ENCODE measurements at places on chromosomes 3 and 15.

DNA sequence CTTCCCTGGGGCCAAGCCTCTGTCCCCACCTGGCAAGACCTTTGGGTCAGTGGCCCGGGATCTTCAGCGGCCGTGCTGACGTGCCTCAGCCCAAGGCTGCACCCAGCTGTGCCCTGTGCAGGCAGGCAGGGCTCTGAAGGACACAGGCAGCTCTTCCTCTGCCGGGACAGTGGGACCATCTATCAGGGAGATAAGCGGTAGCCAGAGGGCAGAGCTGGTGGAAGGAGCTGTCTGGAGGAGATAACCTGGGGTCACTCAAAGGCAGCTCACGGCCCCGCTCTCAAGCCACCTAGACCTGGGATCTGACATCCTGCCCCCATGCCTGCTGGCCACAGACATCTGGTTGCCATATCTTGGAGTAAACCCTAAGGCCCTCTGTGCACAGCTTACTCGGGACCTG lies 27.3 kb downstream of the DUSP7 start:
- no peak for DNase-seq

DNA sequence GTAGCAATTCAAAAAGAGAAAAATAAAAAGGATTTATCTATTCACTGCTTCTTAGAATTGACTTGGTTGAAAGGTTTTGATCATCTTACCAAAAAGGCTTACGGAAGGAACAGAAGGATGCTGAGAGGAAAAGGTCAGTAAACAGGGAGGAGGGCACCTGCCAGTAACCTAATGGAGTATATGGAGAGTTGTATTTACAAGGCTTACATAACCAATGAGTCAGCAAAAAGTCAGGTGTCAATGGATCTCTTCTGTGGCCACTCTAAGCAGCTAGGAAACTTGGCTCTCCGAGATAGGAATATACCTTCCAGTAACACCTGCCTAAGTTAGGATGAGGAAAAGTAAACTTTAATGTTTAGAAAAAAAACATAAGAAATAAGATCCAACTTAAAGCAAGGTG lies 80.5 kb upstream of the PLXND1 start:
- peak; percentile 87 for DNase-seq

DNA sequence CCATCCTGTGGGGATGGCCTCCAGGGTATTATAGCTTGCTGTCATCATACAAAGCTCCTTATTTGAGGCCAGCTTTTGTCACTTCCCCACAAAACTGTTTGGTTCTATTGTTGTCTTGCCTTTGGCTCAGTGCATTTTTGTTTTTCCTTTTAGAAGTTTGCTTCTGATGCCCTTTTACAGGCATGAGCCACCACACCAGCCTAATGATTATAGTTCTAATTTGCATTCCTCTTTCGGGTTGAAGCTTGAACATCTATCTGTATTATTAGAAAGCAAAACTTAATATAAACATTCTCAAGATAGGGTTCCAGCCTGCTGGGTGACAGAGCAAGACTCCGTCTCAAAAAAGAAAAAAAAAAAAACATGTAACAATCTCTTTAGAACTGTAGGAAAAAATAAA lies 39.8 kb downstream of the SMARCC1 start:
- DNase-seq = no peak

- no peak for DNase-seq
Measured at GRCh38 chr3:190621927-190622326, 108.0 kb downstream of the IL1RAP start.

GRCh38 chr3:15635121-15635661 lies 33.6 kb downstream of the BTD start:
- DNase-seq = peak; percentile 79

DNA sequence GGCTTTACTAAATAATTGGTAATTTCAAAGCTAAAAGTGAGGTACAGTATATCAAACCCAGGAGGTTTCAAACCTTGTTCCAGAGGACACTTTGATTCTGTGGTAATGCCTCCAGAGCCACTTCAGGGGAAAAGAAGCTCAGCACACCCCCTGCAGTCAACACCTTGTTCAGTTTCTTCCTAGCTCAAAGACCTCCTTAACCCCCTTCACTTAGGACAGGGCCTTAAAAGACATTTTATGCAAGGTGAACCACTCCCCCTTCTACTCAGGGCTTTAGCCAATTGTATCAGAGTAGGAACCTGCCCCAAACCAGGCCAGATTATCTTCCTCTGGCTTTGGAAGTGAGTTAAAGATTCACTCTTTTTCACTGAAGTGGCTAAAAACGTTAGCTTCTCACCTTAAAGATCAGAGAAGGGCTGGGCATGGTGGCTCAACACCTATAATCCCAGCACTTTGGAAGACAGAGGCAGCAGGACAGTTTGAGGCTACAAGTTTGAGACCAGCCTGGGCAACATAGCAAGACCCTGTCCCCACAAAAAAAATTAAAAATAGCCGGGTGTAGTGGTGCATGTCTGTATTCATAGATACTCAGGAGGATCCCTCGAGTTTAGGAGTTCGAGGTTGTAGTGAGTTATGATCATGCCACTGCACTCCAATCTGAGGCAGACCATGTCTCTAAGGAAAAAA lies 3.4 kb downstream of the DENND6A start:
- no peak for DNase-seq

- no peak for DNase-seq
Measured at GRCh38 chr3:155763870-155764463, 19.1 kb upstream of the PLCH1 start.

DNA sequence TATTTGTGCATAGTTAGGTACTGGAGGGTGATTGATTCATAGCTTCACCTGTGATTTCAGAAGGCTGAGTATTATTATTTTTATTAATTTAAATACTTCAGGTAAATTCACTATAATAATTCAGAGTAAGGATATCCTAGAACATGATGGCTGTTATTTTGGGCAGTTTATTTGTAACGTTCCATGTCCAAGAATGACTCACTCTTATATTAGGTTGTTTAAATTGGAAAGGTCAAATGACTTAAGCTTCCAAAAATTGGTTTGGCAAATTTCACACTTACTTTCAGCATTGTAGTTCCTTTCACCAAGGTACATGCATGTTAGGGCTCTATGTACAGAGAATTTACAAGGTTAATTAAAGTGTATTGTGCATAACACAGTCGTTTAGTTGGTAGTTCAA lies 120.2 kb downstream of the EPHA3 start:
- no peak for DNase-seq

DNA sequence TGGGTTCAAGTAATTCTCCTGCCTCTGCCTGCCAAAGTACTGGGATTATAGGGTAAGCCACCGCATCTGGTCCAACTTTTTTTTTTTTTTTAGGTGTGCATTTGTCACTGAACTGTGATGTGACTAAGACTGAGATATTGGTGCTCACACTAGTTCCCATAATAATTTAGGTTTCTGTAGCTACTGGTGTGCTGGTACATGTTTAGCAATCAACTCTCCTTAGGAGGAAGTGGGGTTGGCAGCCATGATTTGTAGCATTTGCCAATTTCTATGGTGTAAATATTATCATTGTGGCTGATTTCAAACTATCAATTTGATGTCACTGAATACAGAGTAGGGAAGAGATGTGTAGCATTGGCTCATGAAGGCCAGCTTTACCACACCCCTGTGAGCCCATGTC lies 372.7 kb downstream of the EDEM1 start:
- no peak for DNase-seq

GRCh38 chr15:58294681-58295254 lies 137.0 kb upstream of the LIPC start:
- no peak for DNase-seq

- DNase-seq = no peak
Measured at GRCh38 chr3:179765396-179765795, 112.6 kb downstream of the USP13 start.

DNA sequence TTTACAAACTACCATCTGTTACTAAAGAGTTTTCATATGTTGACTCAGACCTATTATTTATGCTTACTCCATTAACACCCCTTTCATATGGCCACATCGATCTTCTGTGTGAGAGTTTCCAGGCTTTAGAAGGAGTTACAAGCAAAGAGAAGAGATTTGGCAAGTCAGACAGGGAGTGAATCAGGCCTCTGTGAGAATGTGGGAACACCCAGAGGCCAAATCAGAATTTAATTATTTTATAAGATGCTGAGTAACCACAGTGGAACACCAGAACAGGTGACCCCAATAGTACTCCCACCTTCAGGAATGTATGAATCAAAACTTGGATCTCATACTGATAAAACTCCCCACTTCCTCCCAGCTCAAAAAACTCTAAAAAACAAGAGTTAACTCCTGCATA lies 42.0 kb downstream of the IFT57 start:
- DNase-seq = peak; percentile 5

GRCh38 chr15:83203543-83203942 lies 4.1 kb downstream of the HDGFL3 start:
- DNase-seq = no peak

DNA sequence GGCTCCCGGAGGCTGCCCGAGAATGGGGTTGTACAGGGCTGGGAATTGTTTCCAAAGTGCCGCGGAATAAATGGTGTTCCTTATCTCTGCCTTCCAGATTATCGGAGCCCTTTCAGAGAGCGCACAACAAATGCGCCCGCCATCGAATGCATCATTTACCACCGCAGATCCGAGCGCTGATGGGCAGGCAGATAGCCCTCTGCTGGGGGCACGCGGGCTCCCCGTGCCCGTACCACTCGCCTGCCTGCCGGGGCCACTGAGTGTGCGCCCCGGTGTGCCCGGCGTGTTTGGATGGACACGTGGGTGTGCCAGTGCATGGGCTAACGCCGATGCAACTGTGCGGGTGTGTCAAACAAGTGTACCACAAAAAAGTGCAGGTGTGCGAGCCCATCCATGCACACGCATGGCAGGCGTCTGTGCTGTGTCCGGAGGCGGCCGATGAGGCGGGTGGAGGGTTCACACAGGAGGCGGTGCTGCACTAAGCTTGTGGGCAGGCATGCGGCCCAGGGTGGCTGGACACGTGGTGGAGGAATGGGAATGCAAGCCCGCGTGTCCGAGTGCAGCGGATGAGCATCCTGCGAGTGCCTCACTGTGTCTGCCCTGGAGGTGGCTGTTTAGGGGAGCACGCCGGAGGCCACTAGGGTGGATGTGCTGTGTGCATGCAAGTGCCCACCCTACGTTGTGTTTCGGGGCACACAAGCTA lies 3.8 kb upstream of the GATA2 start:
- no peak for DNase-seq

GRCh38 chr15:64023220-64023619 lies 23.1 kb downstream of the DAPK2 start:
- DNase-seq = no peak

- DNase-seq = no peak
Measured at GRCh38 chr3:194326192-194326967, 24.7 kb downstream of the CPN2 start.

- no peak for DNase-seq
Measured at GRCh38 chr15:73030122-73030679, 22.1 kb upstream of the NEO1 start.

- DNase-seq = no peak
Measured at GRCh38 chr3:139251529-139251928, 92.3 kb upstream of the MRPS22 start.

DNA sequence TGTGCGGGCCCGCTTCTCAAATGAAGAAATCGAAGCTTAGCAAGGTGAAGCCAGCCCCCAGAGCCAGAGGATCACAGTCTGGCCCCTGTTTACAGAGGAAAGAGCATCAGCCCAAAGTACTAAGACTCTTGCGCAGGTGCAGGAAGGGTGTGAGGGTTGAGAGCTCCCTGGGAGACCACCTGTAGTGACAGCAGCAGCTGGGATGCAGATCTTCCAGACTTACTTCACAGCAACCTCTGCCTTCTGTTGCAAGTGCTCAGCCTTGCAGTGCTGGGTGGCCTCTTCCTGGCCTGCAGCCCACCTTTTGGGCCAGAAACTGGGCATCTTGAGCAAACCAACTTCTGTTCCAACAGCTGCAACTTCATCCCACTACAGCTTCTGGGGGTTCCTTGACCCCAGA lies 19.7 kb downstream of the SPATA12 start:
- DNase-seq = no peak

DNA sequence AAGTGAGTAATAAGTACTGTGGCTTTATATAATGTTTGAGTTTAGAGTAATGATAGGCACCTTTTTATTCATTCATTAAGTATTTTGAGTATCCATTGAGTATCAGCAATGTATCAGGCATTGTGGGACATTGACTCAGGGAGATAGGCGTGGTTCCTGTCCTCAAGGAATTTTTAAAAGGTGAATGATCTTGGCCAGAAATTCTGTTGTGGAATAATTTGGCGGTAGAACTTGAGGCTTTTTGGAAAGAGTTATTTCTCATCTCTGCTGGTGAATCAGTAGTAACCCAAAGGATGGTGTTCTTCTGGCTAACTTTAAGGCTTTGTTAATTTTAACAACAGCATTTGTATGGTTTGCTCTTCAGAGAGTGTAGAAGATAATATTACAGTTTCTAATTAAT lies 2.0 kb downstream of the RAB7A start:
- no peak for DNase-seq

GRCh38 chr15:76802411-76802810 lies 102.7 kb downstream of the SCAPER start:
- DNase-seq = no peak

GRCh38 chr3:127709320-127710060 lies 36.7 kb downstream of the ABTB1 start:
- no peak for DNase-seq

DNA sequence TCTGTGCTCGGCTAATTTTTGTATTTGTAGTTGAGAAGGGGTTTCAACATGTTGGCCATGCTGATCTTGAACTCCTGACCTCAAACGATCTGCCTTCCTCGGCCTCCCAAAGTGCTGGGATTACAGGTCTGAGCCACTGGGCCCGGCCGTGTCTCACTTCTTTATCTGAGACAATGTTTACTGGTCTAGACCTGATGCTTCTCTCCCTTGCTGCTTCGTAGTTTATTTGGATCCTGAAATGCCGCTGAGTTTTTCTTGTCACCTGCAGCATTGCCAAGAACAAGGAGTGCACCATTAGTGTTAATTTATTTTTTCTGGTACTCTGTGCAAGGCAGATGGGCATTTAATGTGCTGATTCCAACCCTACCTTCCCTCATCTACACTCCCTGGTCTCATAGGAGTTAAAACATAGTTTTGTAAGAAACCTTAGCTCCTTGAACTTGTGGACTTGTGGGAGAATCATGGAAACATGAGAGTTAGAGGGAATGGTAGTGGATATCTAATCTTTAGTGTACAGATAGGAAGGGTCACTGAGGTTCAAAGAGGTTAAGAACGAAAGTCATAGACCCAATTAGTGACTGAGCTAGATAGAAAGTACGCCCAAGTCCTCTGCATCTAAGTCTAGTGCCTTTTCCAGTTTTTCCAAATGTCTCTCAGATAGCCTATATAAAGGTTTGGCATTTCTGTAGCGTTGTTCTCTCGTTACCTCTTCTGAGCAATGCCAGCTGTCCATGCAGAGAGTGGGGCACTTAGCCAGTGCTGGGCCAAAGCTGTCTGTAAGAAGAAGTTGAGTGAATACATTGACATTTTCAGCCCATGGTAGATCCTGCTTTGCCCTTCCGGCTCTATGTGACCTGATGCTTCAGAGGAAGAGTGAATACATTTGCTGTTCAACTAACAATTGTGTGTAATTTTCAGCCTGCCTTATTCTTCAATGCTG lies 244.1 kb downstream of the LPP start:
- DNase-seq = no peak

GRCh38 chr3:152524198-152525140 lies 255.7 kb downstream of the MBNL1 start:
- DNase-seq = peak; percentile 80
